Hematopoietic multipotent progenitor cell treated with erythropoietin and hydrocortisone succinate and interleukin-3 and kit ligand, for 15 days (in vitro differentiated cells): ENCODE measurements at places on chromosomes 5 and 9.

- DNase-seq = no peak
Measured at GRCh38 chr5:72651779-72652178, 144.6 kb upstream of the ZNF366 start.

GRCh38 chr5:177310332-177310731 is 1.4 kb downstream of the MXD3 start:
- no peak for DNase-seq

DNA sequence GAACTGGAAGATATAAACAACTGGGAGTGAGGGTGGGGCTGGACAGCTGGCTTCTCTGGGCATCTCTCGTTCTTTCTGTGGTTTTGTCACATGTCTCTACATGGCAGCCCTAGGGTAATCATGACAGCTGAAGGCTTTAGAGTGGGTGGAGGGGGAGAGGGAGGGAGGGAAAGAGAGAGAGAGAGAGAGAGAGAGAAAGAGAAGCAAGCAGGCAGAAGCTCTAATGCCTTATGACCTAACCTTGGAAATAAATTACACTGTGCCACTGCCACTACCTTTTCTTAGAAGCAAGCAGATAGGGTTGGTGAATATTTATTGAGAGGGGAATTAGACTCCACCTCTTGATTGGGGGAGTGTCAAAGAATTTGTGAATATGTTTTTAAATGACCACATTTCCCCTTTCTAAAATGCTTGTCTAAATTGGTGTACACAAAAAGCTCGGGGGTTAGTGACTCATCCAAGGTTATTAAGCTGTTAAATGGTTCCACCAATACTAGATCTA is 2.6 kb upstream of the DAPK1 start:
- peak; percentile 55 for DNase-seq

DNA sequence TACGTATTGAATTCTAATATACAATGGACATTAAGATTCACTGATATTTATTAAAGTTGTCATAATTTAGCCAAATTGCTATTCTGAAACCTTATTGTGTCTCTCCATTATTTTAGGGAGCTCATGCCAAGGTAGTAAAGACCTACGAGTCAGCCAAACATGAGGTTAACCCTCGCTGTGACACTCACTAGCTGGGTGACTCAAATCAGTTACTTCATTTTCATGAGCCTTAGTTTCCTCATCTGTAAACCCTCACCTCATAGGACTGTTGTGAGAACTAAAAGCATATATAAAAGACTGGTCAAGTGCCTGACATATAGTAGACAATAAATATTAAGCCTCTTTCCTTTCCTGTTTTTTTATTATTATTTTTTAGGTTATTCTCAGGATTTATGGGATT is 44.0 kb upstream of the PCA3 start:
- DNase-seq = no peak

GRCh38 chr9:29129763-29130162 is 1556.5 kb upstream of the C9orf72 start:
- DNase-seq = no peak

GRCh38 chr5:77972469-77973252 is 196.5 kb upstream of the TBCA start:
- no peak for DNase-seq

DNA sequence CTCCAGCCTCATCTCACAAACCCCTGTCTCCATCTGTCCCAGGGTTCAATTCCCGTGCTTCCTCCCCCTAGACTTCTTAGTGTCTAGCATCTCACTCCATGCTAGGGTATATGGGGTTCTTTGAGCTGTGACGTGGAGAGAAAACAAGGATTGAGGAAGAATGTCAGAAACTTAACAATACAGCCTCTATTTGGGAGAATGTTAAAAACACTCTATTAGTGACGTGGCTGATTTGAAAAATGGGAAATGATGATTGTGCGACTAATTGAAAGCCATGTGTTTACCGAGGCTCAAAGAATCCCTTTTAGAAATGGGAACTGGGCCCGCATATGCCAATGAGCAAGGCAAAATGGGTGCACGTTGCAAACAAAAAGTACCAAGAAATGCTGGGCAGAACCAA is 72.7 kb upstream of the TBC1D2 start:
- no peak for DNase-seq

- no peak for DNase-seq
Measured at GRCh38 chr9:78982849-78983248, 588.9 kb upstream of the TLE4 start.

GRCh38 chr9:132789719-132790118 is 88.4 kb downstream of the AK8 start:
- no peak for DNase-seq

- DNase-seq = peak; percentile 10
Measured at GRCh38 chr9:116661037-116661954, 25.8 kb upstream of the TRIM32 start.

DNA sequence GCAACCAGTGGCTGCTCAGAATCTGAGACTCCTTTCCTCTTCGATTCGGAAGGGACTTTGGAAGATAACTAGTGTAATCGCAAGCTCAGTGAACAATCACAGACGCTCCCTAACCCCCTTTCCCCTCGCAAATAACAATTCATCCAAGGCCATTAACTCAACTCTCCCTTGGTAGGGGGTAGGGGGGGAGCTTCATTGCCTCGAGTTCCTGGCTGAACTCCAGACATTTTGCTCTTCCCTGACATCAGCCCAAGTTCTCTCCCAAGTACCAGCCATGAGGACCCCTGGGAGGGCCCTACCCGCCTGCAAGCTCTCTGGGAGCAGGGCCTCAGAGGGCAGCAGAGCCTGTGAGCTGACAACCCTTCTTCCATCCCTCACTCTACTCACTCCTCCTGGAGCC is 8.4 kb downstream of the FAM163B start:
- DNase-seq = no peak

GRCh38 chr9:95819636-95820035 is 55.9 kb upstream of the ERCC6L2 start:
- DNase-seq = no peak

GRCh38 chr5:59770953-59771352 is 122.6 kb downstream of the PDE4D start:
- DNase-seq = no peak

- DNase-seq = no peak
Measured at GRCh38 chr5:105501315-105501714, 1938.7 kb upstream of the NUDT12 start.

- DNase-seq = no peak
Measured at GRCh38 chr9:72954431-72955125, 1.7 kb upstream of the ALDH1A1 start.

DNA sequence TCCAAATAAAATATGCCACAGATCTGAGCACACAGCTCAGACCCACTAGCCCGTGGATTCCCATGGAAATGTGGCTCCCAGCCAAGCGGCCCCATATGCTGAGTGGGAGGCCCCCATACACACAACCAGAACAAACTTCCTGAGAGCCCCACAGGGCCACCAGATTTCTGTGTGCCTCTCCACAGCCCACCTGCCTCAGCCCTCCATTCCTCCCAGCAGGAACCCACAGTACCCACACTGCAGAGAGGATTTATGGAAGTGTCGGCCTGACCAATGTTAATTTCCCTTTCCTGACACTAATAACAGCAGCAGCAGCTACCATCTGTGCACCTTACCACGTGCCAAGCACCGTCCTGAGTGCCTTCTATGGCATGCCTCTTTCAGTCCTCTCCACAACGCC is 99.3 kb upstream of the SPOCK1 start:
- no peak for DNase-seq

GRCh38 chr9:91206806-91207205 is 154.9 kb downstream of the AUH start:
- DNase-seq = no peak

DNA sequence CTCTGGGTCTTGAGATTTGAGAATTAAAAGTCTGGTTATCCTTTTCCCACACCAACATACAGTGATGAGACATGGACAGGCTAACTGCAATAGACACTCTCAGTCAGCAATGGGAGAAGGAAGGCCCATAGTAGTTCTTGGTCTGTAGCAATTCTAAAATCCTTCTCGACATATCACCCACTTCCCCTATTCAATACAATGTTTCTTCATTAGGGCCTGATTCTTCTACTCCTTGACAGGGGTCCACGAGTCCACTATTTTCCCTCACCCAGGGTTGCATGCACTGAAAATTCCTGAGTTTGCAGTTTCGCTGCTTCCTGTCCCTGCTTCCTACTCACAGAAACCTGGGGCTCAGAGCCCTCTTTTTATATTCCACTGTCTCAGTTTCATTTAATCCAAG is 402.8 kb downstream of the MAT2B start:
- DNase-seq = no peak

DNA sequence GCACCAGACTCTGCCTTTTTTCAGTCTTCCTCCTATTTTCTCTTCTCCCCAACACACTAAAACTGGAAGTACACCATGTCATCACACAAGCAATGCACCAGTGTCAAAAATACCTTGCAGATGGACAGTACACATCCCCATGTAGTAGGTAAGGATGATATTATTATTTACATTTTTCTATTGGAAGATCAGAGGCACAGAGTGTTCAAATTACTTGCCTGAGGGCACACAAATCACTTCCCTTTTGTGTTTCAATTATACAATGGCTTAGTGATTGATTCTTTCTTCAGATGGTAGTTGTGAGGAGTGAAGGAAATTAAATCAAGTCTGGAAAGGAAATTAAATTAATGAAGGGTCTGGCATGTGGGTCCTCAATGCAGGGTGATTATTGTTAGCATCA is 39.6 kb downstream of the CTSL start:
- DNase-seq = no peak

DNA sequence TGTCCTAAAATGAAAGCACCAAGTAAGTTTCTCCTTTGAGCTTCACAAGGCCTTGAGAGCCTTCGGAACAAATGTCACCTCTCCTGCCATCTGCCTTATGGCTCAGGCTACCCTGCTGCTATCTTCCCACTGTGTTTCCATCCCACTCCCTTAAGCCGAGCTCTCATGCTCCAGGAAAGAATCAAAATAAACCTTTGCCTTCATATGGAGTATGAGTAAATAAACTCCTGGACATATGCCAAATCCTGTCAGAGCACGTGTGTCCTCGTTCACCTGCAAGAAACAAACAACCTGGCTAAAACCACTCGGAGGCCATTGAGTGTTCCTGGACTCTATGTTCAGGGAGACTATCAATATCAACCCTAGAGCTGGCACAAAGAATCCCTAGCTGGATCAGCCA is 122.3 kb upstream of the CCDC112 start:
- DNase-seq = no peak

GRCh38 chr5:13501176-13501575 is 443.3 kb downstream of the DNAH5 start:
- no peak for DNase-seq

DNA sequence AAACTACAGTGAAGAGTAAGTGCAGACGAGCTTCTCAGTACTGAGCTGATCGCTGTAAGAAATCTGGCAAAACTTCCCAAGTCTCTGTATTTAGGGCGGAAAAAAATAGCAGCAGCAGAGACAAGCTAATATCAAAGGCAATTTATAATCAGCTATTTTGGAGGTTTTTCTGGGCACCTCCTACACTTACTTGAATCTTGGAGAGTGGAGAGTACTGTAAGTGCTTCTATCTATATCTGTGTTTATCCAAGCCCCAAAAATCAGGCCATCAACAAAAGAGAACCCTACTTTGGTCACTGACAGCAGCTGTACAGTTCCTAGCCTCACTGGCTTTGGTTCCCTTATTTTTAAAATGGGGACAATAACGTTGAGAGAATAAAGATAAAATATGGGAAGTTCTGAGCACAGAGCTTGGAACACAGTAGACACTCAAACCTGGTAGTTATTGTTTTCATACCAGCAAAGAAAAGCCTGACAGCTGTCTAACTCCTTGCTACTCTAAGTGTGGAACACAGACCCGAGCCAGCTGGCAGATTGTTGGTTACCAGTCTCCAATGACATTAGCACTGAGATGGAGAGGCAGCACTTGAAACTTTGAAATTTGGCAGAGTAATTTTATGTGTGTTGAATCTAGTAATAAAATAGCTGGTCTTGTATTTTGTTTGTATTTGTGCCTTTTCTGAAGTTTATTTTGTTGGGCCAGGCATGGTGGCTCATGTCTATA is 96.0 kb upstream of the SLC28A3 start:
- DNase-seq = no peak

DNA sequence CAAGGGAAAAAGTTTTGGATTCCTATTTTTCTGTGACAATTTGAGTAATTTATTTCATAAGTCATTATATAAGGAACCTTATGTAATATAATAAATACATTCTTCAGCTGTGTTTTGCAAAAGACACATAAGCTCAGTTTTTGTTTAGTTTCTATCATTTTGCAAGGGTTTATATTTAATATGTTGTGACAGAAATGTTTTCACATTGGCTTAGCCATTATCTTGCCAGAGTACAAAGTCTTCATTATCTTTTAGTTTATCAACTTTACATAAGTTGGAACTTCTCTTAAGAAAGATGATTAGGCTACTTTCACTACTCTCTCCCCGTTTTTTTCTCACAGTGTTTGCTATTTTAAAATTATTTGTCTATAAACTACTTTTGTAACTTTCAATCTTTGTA is 54.8 kb downstream of the ERCC6L2 start:
- no peak for DNase-seq

- DNase-seq = no peak
Measured at GRCh38 chr9:87461256-87461655, 36.4 kb upstream of the DAPK1 start.

- no peak for DNase-seq
Measured at GRCh38 chr9:90996154-90997065, 194.8 kb downstream of the SYK start.

GRCh38 chr5:81757404-81757803 is 6.5 kb upstream of the SSBP2 start:
- DNase-seq = no peak
